RWPE2 (cell line): ENCODE measurements at places on chromosomes 2 and 18.

- DNase-seq, result peak; percentile 87
Observed at GRCh38 chr2:43221763-43222474, 4.5 kb downstream of the ZFP36L2 start.

DNA sequence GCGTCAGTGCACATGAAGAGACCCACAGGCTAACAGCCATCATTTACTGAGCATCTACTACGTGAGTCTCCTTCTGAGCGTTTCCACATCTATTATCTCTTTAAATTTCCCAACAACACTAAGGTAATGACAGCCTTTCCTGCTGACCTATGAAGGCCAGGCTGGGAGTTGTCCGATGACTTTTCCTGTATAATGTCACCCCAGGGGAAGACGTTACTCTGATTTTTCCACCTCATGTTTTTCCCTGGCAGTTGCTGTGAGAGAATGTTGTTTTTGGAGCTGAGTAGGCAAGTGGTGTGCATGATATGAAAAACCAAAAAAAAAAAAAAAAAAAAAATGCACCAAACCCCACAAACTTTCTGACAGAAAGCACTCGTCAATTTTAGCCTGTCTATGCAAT is 207.6 kb downstream of the SLC8A1 start:
- DNase-seq, result no peak

DNA sequence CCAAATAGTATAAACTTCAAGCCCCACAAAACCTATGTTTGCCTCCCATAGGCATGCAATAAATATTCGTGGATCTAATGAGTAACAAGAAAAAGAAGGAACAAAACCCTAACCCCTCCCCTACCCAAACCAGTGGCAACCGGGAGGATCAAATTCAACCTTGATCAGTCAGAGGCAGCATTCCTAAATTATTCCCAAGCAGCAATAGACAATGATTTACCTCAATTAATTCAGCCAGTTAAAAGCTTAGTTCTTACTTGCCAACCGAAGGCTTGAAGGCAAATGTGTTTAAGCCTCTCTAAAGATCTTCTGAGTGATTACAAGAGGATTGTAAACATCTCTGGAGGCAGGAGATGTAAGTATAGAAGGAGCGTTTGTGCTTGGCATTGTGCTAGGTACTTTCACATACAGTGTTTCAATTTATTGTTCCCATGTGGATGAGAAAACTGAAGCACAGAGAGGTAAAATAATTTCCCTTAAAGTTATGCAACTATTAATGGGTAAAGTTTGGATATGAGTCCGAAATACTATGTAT is 197.7 kb downstream of the MTX2 start:
- no peak for DNase-seq

GRCh38 chr2:231563378-231563961 is 29.2 kb upstream of the TEX44 start:
- no peak for DNase-seq

- DNase-seq, result no peak
Observed at GRCh38 chr2:847669-848068, 103.0 kb upstream of the SNTG2 start.

DNA sequence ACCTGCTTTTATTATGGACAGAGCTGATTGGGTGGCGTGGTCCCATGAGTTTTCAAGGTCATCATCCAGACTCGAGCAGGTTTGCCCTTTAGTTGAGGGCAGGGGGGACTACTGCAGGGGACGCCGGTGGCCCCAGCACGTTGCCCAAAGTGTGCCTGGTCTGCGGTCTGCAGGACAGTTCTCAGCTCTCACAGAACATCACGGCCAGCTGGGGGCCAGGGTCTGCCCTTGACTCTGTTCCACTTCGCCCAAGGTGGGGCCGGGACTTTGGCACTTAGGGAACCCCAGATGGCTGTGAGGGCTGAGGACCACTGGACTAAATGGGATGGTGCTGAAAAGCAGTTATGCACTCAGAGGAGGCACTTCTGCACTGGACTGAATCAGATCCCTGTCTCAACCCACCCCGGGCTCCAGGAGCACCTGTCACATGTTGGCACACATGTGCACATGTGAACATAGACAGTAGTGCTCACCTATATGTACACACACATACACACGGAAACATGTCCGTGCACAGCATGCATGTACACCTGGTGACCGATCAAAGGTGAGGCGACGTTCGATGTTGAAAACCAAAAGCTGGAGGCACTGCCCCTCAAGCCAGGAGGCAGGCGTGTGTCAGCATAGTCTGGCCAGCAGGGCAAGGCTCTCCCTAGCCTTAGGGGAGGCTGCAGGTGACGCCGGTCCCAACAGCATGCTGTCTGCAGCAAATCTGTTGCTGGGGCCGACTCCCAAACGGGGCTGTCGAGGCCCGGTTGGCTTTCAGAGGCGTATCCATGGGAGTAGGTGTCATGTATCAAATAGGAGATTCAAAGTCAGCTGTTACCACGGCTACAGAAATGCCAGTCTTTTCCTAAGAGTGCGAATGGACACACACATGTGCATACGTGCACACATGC is 10.2 kb downstream of the ANO7 start:
- DNase-seq, result no peak

DNA sequence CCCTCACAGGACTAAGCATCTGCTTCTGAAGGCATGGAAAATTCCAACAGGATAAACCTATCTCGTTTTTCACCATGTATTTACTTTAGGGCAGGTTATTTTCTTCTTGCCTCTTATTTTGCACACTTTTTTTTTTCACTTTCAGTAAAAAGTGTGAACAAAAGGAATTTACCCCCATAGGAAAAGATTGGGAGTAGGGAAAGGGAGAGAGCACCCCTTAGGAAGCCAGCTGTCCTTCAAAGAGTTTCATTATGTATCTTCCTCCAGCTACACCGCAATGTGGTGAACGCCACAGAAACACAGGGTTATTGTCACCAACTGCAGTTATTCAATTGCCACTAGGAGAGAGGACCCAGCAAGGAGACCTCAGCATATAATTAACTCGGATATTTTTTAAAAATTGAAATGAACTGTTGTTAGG is 286.2 kb upstream of the VRK2 start:
- DNase-seq, result no peak

- no peak for DNase-seq
Observed at GRCh38 chr2:128973566-128973965, 654.9 kb upstream of the HS6ST1 start.

- no peak for DNase-seq
Observed at GRCh38 chr2:66721776-66722175, 286.9 kb downstream of the MEIS1 start.

- DNase-seq, result no peak
Observed at GRCh38 chr2:98455494-98455976, 10.9 kb downstream of the INPP4A start.

- DNase-seq, result no peak
Observed at GRCh38 chr2:72515696-72516095, 310.1 kb downstream of the EXOC6B start.

- DNase-seq, result no peak
Observed at GRCh38 chr2:3785220-3785889, 82.0 kb downstream of the DCDC2C start.

- no peak for DNase-seq
Observed at GRCh38 chr2:33419581-33420200, 56.8 kb upstream of the RASGRP3 start.

GRCh38 chr2:28325567-28326468 is 66.8 kb upstream of the FOSL2 start:
- no peak for DNase-seq

DNA sequence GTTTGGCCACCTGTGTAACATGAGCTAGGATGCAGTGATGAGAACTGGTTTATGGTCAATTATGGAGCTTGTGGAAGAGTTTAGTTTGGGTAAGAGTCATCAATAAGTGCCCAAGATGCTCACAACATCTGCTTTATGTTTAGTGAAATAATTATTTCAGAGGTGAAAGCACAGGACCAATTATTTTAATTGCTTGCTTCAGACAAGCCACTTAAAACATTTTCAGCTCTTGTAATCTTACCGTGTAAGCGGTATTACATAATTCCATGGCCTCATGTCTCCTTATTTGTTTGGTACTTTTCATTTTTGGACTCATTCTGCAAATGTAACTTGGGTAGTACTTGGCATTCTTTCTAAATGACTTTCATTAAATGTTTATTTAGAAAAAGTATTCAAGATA is 5.4 kb downstream of the B3GNT2 start:
- no peak for DNase-seq

DNA sequence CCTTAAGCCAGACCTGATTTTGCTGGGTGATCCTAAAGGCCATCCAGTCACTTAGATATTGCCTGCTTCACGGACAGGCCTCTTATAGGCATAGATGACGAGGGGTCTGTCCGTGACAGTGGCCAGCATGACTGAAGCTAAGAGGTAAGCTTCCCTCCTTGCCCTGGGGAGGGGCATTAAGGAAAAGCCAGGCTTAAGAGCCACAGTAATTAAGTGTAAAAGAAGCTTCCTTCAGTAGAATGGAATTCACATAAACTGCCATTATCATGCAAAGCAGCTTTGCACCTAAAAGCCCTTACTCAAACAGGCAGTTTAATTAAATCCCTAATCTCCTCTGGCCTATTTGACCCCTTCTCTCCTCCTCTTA is 99.4 kb upstream of the PKDCC start:
- no peak for DNase-seq

GRCh38 chr2:85953476-85953875 is 64.7 kb upstream of the ST3GAL5 start:
- no peak for DNase-seq

DNA sequence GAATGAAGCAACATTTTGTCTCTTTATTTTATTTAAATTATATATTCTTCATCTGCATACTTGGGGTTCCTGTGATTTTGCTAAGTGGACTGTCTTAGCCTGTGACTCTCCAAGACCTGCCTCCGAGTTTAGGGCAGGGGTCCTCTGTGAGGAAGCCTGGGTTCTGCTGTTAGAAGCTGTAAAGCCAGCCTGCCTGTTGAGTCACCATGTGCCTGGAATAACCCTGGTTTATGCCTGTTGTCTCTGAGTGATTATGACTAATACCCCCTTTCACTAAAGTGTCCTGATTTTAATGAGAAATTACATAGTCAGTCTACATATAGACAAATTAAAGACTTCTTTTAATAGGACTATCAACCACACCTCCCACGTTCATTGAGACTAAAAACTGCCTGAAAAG is 369.1 kb downstream of the ZNF521 start:
- no peak for DNase-seq

DNA sequence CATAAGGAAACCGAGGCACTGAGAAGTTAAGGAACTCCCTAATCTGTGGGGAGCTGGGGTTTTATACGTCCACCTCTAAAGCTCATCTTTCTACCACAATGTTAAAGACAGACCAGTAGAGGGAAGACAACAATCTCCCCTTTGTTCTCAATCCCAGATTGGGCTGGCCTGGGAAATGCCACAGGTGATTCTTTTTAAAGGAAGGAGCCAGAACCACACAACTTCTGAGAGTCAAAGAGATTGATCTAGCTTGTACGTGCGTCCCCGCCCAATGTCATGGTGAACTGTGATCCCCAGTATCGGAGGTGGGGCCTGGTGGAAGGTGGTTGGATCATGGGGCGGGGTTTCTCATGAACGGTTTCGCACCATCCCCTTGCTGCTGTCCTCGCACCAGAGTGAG is 81.8 kb upstream of the LCLAT1 start:
- DNase-seq, result no peak

GRCh38 chr2:387980-388421 is 100.1 kb upstream of the ALKAL2 start:
- no peak for DNase-seq

GRCh38 chr2:62032096-62032495 is 126.6 kb downstream of the COMMD1 start:
- no peak for DNase-seq

- DNase-seq, result no peak
Observed at GRCh38 chr2:84084856-84085255, 374.2 kb downstream of the SUCLG1 start.

DNA sequence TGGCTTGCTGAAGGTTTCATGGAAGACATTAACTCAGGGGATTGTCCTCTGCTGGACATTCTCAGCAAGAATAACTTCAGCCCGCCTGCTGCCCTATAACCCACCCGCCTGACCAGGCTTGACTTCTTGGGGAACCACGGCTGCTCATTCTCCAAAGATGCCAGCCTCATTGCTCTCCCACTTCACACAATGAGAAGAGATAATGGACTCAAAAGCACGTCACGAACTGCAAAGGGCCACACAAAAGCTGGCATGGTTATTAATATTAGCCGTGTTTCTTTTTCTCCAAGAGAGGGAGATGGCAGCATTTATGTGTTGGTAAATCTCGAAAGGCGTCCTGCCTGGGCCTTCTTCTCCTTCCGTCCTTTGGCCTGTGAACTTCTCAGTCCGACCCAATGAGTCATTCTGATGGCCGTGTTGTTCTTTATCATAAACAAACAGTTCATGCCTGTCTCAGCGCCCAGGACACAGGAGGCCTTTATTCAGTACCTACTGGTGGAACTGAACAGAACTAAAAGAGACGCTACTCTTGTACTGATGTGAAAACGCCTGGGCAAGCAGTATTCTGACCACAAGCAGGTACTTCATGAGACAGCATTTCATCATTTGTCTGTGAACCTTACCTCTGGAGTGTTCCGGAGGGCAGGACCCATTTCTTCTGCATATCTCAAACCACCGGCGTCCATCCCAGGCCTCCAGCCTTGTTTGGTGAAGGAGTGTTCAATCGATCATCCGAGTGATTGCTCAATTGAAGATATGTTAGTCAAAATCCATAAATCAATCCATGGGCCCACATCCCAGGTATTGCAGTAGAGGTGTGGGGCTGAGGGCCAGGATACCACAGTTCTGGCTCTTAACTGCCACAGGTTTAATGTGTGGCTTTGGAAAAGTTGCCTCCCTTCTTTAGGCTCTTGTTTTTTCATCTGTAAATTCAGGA is 25.1 kb upstream of the KLHL29 start:
- DNase-seq, result no peak

- DNase-seq, result peak; percentile 44
Observed at GRCh38 chr2:3465328-3465727, 54.0 kb downstream of the ADI1 start.

DNA sequence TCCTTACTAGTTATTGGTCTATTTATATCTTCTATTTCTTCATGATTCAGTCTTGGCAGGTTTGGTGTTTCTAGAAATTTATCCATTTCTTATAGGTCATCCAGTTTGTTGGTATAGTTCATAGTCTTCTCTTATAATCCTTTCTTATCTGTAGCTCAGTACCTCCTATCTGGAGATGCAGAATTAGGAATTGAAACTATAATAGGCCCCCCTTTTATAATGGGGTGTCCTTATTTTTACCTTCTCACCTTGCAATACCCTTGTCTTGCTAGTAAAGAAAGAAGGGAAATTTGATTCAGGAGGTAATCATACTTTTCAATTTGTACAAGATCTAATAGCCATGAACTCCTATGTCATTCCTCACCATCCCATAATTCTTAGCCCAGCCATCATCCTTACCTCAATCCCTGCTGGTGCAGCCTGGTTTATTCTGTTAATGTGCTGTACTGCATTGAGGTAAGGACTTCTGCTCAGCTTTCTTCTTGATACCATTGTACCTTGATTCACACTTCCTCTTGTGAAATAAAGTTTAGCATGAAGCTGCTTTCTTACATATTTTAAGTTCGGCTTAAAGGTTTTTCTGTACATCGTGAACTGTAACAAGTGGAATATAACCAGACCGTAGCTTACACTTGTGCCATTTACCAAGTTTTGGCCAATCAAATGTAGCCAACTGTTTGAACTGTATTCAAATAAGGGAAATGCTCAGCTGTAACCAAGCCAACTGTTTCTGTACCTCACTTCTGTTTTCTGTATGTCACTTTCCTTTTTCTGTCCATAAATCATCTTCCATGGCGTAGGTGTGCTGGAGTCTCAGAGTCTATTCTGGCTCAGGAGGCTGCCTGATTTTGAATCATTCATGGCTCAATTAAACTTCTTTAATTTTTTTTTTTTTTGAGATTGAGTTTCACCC is 40.1 kb upstream of the PTH2R start:
- DNase-seq, result no peak
